SJCRH30 (cell line): ENCODE measurements at places on chromosomes 2 and 18. TPM values are rescaled to one million over a fixed set of nuclear protein-coding genes. Genes with fewer than 3 reads are reported as not detected.

DNA sequence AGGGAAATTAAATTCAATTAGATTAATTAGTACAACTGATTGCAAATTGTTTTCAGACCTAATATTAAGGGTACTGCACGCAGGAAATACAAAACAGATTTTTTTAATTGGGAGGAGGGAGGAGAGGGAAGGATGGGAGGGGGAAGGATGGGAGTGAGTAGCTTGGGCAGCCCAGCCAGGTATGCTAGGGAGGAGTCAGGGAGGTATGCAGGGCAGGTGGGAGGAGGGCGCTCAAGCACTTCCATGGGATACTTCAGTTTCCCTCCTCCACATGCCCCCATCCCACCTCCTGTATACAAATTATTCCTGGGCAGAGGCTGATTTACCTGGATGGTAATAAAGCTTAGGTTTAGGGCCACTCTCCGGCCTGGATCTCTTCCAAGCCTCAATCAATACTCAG lies 76.6 kb upstream of the CAPN13 start:
- no peak overlapping the region for H3K4me3 ChIP-seq
- H3K27ac ChIP-seq = no peak overlapping the region
- H3K27me3 ChIP-seq = no peaks in the 10 kb centered on the region; the same call in 1 of the 2 replicates
- DNase-seq = no peak

DNA sequence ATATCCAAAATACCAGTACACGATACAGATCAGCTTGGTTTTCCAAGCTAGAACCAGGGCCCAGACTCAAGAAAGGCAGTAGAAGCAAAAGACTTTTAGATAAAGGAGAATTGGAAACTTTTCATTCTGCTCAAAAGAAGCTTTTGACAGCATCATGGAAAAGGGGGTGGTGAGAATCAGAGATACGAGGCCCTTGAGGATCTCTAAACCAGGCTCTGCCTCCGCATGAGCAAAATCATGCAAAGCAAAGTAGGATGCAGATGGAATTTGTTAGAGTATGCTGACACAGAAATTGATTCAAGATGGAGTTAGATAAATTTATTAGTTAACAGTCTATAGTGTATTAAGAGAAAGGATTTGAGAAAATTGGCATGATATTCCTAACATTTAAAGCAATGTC lies 39.8 kb downstream of the FAM98A start:
- no peak overlapping the region for H3K4me3 ChIP-seq
- H3K27ac ChIP-seq = no peak overlapping the region
- H3K4me1 ChIP-seq = 0 out of 2 replicates have a peak, but pooled peaks cover 3% of the 10 kb centered on the region
- H3K27me3 ChIP-seq = no peaks in the 10 kb centered on the region
- H3K36me3 ChIP-seq = no peaks in the 10 kb centered on the region
- DNase-seq = no peak

GRCh38 chr2:28868611-28869010 lies 1.5 kb downstream of the TRMT61B start:
- no peak overlapping the region for H3K27ac ChIP-seq
- no peaks in the 10 kb centered on the region for H3K27me3 ChIP-seq
- no peak for DNase-seq
- peaks cover 8% of the 10 kb centered on the region; the same call in 1 of the 2 replicates for H3K4me1 ChIP-seq
- H3K4me3 ChIP-seq = peak overlapping the region; percentile 79; the same call in 1 of the 2 replicates

- H3K36me3 ChIP-seq = no peaks in the 10 kb centered on the region
- H3K27ac ChIP-seq = no peak overlapping the region
- DNase-seq = no peak
- no peak overlapping the region for H3K4me3 ChIP-seq
- no peaks in the 10 kb centered on the region for H3K27me3 ChIP-seq
- H3K4me1 ChIP-seq = no peaks in the 10 kb centered on the region
These were observed 874.9 kb downstream of the RNF144A start for GRCh38 chr2:7792031-7792651.

DNA sequence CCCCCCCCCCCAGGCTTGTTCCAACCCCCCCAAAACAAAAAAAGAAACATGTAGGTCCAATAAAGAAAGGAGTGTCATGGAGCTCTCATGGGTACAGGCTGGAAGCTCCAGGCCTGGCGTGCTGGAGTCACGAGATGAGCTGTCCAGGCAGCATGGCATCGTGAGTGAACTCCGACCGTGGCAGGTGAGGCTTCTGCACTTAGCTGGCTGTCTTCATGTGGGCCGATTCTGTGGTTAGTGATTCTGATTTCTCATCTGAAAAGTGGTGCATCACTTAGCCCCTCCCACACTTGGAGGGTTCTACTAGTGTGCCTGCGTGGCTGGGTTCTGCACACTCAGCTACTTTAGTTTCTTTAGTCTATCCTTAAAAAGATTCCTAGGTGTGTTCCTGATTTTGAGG lies 126.4 kb upstream of the MGAT5 start:
- peaks cover 14% of the 10 kb centered on the region for H3K4me1 ChIP-seq
- no peak overlapping the region for H3K27ac ChIP-seq
- DNase-seq = no peak
- H3K4me3 ChIP-seq = no peak overlapping the region
- H3K36me3 ChIP-seq = peaks cover 34% of the 10 kb centered on the region

- no peaks in the 10 kb centered on the region for H3K36me3 ChIP-seq
- peak overlapping the region; percentile 68; the same call in 1 of the 2 replicates for H3K4me3 ChIP-seq
- H3K27ac ChIP-seq = no peak overlapping the region
- no peak for DNase-seq
- H3K4me1 ChIP-seq = no peaks in the 10 kb centered on the region
These were observed 1.1 kb downstream of the PID1 start for GRCh38 chr2:229269941-229270340.

The DLX2 gene
- total RNA-seq = 0.76 and 0.89 TPM in 2 replicates

The ONECUT2 gene
- total RNA-seq = 1.9 and 2.2 TPM in 2 replicates

DNA sequence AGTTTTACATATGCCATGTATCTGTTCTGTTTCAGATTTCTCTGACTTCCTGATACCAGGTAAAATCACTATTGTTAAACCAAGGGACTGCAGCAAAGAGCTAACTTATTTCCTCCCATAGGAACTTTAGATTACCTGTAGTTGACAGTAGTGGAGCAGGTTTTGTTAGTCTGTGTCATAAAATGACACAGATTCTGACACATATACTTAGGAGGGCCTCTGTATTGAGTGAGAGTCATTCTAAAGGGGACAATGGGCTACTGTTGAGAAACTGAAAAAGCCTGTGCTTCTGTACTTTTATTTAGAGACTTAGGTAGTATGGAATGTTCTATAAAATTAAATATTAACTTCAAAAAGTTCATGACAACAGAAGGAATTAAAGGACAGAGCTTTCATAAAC lies 48.2 kb downstream of the KCMF1 start:
- H3K27ac ChIP-seq = no peak overlapping the region
- H3K36me3 ChIP-seq = peaks cover under 1% of the 10 kb centered on the region
- peaks cover 8% of the 10 kb centered on the region for H3K4me1 ChIP-seq
- H3K4me3 ChIP-seq = no peak overlapping the region
- no peak for DNase-seq

GRCh38 chr2:42082016-42082415 lies 34.2 kb downstream of the PKDCC start:
- no peak overlapping the region for H3K4me3 ChIP-seq
- no peaks in the 10 kb centered on the region for H3K27me3 ChIP-seq
- DNase-seq = no peak
- H3K4me1 ChIP-seq = peaks cover 40% of the 10 kb centered on the region

DNA sequence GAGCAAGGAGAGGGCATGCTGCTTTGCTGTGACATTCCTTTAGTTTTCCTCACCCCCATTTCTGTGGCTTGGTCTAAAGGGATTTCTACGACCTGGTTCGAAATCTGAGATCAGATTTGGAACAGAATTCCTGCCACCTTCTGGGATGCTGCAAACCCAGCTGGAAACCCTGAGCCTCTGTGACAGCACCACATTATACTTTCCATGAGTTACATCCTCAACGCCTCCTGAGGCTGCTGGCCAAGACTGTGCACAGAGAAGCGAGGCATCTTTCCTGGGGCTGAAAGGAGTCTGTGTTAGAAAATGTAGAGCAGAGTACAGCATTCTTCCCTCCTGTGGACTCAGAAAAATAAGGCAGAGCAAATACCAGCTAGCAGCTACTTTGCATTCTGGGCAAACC lies 138.1 kb upstream of the CHAC2 start:
- no peaks in the 10 kb centered on the region for H3K36me3 ChIP-seq
- no peak overlapping the region for H3K27ac ChIP-seq
- peaks cover 17% of the 10 kb centered on the region for H3K4me1 ChIP-seq
- H3K27me3 ChIP-seq = no peaks in the 10 kb centered on the region

The CDKL4 gene
- 0.12 and 0.25 TPM in 2 replicates for total RNA-seq

The PROM2 gene
- 0.05 and 0.57 TPM in 2 replicates for total RNA-seq

DNA sequence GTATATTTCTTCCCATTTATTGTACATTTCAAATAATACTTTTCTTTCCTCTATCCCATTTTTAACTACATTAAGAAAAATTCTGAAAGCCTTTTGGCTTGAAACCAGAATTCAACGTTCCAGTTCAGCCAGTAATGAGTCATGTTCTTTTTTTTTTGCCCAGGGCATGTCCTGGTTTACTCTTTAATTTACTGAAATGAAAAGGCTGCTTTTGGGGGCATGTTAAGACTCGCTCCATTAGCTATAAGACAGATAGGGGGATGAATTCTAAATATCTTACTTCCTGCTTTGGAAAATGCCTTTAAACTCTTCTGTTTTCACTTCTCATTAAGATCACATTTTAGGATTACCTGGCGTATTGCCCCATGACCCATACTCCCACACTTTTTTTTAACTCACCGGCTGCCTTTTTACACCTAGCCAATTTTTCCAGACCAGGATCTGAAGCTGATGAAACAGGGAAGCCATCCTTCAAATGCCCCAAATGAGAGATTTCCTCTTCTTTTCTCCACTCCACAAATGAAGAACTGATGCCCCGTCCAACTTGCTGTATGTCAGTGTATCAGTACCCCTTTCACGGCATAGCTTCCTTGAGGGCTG lies 585 bp downstream of the ABCA12 start:
- DNase-seq = no peak
- no peak overlapping the region for H3K27ac ChIP-seq
- no peaks in the 10 kb centered on the region for H3K27me3 ChIP-seq
- H3K4me3 ChIP-seq = no peak overlapping the region

- H3K4me1 ChIP-seq = peaks cover 21% of the 10 kb centered on the region
- DNase-seq = no peak
- no peaks in the 10 kb centered on the region for H3K36me3 ChIP-seq
- no peak overlapping the region for H3K4me3 ChIP-seq
These were observed 28.0 kb upstream of the LTBP1 start for GRCh38 chr2:32918774-32919173.

DNA sequence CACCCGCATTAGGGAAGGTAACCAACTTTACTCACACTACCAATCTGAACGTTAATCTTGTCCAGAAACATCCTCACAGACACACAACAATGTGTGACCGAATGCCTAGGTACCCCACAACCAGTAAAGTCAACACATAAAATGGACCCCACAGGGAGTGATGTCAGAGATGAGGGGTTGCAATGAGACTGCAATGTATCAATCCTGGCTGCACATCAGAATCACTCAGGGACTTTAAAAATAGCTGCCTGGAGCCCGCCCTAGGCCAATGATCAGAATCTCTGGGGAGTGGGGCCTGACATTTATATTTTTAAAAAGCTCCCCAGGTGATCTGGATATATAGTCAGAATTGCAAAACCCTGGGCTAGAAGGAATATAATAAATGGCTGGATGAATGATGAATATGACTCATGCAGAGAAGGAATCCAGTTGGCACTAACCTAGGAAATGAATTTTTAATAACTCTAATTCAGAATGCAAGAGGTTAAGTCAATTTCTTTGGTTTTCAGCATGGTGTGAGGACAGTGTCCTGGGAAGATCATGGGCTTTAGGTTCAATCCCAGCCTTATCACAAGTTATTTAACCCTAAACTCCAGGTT lies 92.8 kb downstream of the COLEC12 start:
- no peak overlapping the region for H3K4me3 ChIP-seq
- H3K4me1 ChIP-seq = no peaks in the 10 kb centered on the region
- H3K36me3 ChIP-seq = no peaks in the 10 kb centered on the region
- no peaks in the 10 kb centered on the region for H3K27me3 ChIP-seq

GRCh38 chr2:26786207-26787028 lies 562 bp downstream of the CENPA start:
- peak; percentile 38 for DNase-seq
- H3K27ac ChIP-seq = peak overlapping the region; percentile 70
- H3K27me3 ChIP-seq = no peaks in the 10 kb centered on the region
- H3K36me3 ChIP-seq = peaks cover 23% of the 10 kb centered on the region

- no peak overlapping the region for H3K4me3 ChIP-seq
- H3K36me3 ChIP-seq = no peaks in the 10 kb centered on the region
- no peak overlapping the region for H3K27ac ChIP-seq
- H3K4me1 ChIP-seq = no peaks in the 10 kb centered on the region
- no peak for DNase-seq
These were observed 12.8 kb upstream of the PLA2R1 start for GRCh38 chr2:160075171-160075570.

The SPP2 gene
- total RNA-seq = 0.14 TPM in 1 of 2 replicates, not detected in the other

The CTAGE1 gene
- not detected in 2 replicates for total RNA-seq

GRCh38 chr2:46002947-46003346 lies 294.3 kb upstream of the EPAS1 start:
- H3K27me3 ChIP-seq = no peaks in the 10 kb centered on the region
- H3K27ac ChIP-seq = no peak overlapping the region
- no peaks in the 10 kb centered on the region for H3K36me3 ChIP-seq
- H3K4me3 ChIP-seq = no peak overlapping the region
- DNase-seq = no peak

The EFR3B gene
- 4.0 and 4.2 TPM in 2 replicates for total RNA-seq

DNA sequence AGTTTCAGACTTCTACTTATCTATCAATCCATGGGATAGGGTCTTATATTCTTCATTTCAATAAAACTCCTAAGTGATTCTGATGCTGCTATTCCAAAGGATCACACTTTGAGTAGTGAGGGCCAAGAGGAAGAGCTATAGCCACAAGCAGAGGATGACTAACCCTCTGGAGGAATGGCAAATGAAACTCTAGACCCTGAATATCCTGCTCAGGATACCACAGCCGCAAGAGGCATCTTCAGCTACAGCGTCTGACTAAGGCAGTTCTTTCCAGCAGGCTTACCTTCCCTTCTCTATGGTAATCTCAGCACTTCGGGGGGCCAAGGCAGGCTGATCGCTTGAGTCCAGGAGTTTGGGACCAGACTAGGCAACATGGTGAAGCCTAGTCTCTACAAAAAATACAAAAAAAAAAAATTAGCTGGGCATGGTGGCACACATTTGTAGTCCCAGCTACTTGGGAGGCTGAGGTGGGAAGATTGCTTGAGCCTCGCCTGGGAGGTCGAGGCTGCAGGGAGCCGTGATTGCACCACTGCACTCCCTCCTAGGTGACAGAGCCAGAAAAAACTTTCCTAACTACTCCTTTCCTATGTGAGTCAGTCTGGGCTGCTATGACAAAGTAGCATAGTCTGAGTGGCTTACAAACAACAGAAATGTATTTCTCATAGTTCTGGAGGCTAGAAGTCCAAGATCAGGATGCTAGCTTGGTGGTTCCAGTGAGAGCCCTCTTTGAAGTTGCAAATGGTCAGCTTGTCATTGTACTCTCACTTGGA lies 371.9 kb downstream of the IRS1 start:
- peaks cover 72% of the 10 kb centered on the region for H3K4me1 ChIP-seq
- H3K27me3 ChIP-seq = no peaks in the 10 kb centered on the region
- peak overlapping the region; percentile 11; the same call in 1 of the 2 replicates for H3K27ac ChIP-seq
- H3K36me3 ChIP-seq = no peaks in the 10 kb centered on the region
- no peak overlapping the region for H3K4me3 ChIP-seq

- H3K4me3 ChIP-seq = no peak overlapping the region
- H3K27me3 ChIP-seq = no peaks in the 10 kb centered on the region
- H3K27ac ChIP-seq = no peak overlapping the region
- H3K36me3 ChIP-seq = no peaks in the 10 kb centered on the region
- H3K4me1 ChIP-seq = peaks cover 12% of the 10 kb centered on the region
These were observed 121.3 kb downstream of the MTX2 start for GRCh38 chr2:176390276-176391147.

The ST8SIA3 gene
- under 0.01 TPM in 1 of 2 replicates, not detected in the other for total RNA-seq
